B cell (primary cell): ENCODE measurements at places on chromosomes 2 and 18. TPM values are rescaled to one million over a fixed set of nuclear protein-coding genes. Genes with fewer than 3 reads are reported as not detected.

Gene DLX1
- total RNA-seq: not detected in 2 replicates

Gene DTNA
- not detected in 2 replicates for total RNA-seq

Gene CCL20
- total RNA-seq: not detected in 2 replicates

Gene XDH
- not detected in 2 replicates for total RNA-seq

Gene RTP5
- not detected in 2 replicates for total RNA-seq

Gene ASXL3
- total RNA-seq: 0.02 TPM in 1 of 2 replicates, not detected in the other

Gene SFT2D3
- 13.6 and 14.2 TPM in 2 replicates for total RNA-seq

Gene GPR17
- total RNA-seq: 0.22 TPM in 1 of 2 replicates, not detected in the other

Gene ANTXR1
- total RNA-seq: 0.22 TPM in 1 of 2 replicates, not detected in the other

Gene NEU4
- total RNA-seq: 0.29 TPM in 1 of 2 replicates, not detected in the other

Gene CROCC2
- not detected in 2 replicates for total RNA-seq

Gene NAT8
- not detected in 2 replicates for total RNA-seq

Gene BOK
- total RNA-seq: 0.10 TPM in 2 replicates

Gene PLEKHH2
- 0.17 and 0.58 TPM in 2 replicates for total RNA-seq

Gene SLC39A10
- 99.3 and 99.8 TPM in 2 replicates for total RNA-seq

Gene CNNM4
- total RNA-seq: 24.0 and 25.6 TPM in 2 replicates

Gene ABCG5
- total RNA-seq: not detected in 2 replicates

Gene TLX2
- 0.19 TPM in 1 of 2 replicates, not detected in the other for total RNA-seq

Gene LRRC30
- not detected in 2 replicates for total RNA-seq

Gene C2orf15
- total RNA-seq: 1.0 and 1.2 TPM in 2 replicates

Gene STAMBP
- 32.5 and 35.8 TPM in 2 replicates for total RNA-seq

Gene SCN3A
- total RNA-seq: 6.0 and 6.1 TPM in 2 replicates
